ENCODE measurements at places on chromosomes 2 and 18.

- no peak for DNase-seq
Measured at GRCh38 chr2:48467637-48468036, 62.3 kb upstream of the STON1 start.

- no peak for DNase-seq
Measured at GRCh38 chr2:221123396-221123795, 448.7 kb downstream of the EPHA4 start.

DNA sequence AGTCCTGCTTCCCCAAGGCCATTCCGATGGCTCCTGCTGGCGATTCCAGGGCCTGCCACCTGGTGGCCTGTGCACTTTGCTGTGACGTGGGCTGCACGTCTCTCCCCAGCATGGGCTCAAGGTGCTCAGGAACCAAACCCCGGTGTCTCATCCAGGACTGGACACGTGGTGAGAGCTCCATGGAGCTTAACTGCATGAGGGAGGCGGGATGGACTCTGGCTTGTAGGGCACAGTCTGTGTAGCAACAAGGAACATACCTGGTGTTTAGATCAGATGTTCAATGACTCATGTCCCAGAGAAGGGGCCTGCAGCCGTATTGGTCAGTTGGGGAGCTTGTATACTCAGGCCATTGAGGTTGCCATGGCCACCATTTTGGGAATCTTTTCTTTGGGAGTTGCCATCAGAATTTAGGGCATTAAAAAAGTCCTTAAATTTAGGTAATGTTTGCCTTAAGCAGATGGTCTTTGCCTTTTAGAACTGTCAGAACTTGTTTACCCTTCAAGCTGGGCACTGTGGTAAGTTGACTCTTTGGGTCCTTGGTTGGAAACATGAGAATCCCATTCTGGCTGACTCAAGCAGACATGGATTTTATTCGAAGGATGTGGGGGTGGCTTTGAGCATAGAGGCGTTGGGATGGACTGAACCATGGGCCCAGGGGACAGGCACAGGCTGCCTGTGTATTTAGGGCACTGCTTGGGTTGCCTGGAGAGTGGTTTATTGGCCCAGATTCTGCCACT, 21.0 kb downstream of the AGAP1 start:
- DNase-seq, result no peak

- no peak for DNase-seq
Measured at GRCh38 chr18:76857476-76857875, 35.1 kb downstream of the ZNF236 start.

DNA sequence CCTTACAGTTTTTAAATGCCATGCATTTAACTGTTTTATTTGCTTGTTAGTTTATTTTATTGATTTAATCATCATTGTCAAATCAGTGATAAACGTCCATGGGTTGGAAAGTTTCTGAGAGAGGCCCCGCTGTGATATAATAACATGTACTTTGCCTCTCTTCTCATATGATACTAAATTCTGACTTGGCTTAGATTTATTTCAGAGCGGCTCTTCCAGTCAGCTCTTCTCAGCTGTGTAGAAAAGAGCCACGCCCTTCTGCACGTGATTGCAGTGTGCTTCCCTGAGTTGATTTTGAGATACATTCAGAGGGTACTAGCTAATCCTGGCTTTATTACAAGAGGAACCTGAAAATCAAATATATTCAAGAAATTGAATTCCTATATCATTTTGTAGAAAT, 218.6 kb downstream of the KCNE4 start:
- DNase-seq, result no peak

DNA sequence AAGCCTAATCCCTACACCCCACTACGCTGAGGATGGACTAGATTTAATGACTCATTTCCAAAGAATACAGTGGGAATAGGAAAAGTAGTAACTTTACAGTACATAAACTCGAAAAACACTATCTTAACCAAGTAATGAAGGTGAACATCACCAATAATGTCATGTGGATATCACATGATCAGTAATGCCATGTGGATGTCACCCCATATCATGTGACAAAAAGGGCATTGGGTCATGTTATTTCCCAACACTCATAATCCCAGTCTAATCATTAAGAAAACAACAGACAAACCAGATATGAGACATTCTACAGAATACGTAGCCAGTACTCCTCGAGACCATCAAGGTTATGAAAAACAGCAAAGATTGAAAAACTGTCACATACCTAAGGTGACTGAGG, 667.3 kb upstream of the CRIM1 start:
- no peak for DNase-seq

GRCh38 chr18:7899078-7899477, 332.0 kb downstream of the PTPRM start:
- DNase-seq, result no peak

DNA sequence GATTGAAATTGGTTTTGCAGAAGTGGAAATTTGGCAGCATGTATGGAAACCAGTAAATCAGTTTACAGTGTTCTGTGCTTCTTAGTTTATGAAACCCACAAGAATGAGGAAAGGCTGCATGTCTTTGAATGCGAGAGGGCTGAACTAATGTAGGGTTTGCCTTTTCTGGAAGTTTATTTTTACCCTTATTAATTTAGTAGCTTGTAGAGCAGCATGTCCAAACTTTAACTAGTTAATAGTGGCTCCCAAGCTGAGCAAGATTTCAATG, 50.4 kb downstream of the LDLRAD4 start:
- DNase-seq, result no peak
